D721Med (cell line): ENCODE measurements at places on chromosomes 5 and 9.

GRCh38 chr5:29389993-29390392, 1803.5 kb upstream of the CDH6 start:
- no peak for DNase-seq

DNA sequence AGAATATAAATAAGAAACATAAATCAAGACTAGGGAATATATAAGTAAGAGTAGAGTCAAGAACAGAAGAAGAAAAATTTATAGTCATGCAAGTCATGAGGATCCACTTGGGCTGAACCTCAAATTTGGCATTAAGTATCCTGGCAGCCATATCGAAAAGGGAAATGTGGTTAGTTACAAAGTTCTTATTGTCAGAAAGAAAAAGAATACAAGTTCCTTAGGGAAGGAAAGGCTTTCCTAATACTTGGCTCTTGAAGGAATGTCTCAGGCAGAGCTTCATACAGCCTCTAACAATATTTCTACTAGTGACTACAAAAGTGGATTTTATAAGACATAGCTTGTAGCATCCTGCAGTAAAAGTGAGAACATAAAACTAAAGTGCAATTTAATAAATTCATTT, 45.4 kb downstream of the TMEM252 start:
- no peak for DNase-seq

DNA sequence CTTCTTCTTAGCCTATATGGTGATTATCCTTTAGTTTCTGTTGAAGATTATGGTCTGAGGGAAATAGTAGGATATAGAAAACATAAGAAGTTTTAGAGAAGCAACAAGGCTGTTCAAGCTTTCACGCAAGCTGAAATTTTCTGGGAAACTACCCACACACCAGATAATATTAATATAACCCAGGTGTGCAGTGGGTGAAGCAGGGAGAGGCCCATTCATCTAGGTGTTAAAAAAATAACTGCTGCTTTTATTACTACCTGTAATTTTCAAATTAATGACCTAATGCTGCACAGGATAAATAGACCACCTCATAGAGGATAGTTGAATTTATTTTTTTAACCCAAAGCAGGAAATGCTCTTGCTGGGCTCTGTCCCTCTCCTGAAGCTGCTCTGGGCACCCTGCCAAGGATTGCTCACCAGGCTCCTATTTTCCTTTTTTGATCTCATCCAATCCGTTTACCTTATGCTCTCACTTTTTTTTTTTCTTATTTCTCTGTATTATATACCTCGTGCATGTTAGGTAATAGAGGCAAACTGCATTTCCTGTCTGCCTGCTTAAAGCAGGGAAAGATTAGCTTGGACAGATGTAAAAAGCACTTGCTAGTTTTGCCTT, 124.3 kb upstream of the SLC12A2 start:
- DNase-seq = no peak

GRCh38 chr9:83355024-83355444, 183.2 kb downstream of the FRMD3 start:
- DNase-seq = no peak

- no peak for DNase-seq
These were observed 13.9 kb upstream of the COL5A1 start for GRCh38 chr9:134627417-134628353.

DNA sequence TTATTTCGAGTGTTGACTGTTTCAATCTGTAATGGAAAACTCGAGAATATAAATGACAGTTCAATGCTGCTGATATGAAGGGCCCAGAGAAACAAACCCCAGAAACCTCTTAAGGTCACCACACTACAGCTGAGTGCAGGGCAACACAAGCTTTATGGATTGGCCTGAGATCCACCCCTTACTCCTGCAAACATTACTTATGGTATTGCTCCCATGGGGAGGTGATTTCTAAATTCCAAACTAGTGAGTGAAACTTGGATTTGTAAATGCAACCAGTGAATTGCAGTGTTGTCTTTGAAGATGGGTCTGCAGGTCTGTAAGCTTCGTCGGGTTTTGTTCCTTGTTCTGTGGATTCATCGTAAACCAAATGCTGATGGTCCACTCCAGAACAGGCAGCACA, 85.4 kb downstream of the NTRK2 start:
- DNase-seq = no peak

DNA sequence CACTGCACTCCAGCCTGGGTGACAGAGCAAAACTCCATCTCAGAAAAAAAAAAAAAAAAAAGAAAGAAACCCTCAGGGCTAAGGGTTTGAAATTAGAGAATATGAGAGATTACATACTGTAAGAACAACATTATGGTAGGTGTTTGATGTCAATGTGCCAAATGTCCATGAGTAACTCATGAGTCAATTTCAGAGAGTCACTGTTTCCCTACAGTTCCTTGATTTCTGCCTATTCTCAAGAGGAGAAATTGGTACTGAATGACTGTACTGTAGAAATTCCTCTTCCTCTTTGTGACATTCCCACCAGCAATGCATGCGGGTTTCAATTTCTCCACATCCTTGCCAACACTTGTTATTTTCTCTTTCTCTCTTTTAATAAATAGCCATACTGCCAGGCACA, 35.2 kb downstream of the MARVELD2 start:
- no peak for DNase-seq

DNA sequence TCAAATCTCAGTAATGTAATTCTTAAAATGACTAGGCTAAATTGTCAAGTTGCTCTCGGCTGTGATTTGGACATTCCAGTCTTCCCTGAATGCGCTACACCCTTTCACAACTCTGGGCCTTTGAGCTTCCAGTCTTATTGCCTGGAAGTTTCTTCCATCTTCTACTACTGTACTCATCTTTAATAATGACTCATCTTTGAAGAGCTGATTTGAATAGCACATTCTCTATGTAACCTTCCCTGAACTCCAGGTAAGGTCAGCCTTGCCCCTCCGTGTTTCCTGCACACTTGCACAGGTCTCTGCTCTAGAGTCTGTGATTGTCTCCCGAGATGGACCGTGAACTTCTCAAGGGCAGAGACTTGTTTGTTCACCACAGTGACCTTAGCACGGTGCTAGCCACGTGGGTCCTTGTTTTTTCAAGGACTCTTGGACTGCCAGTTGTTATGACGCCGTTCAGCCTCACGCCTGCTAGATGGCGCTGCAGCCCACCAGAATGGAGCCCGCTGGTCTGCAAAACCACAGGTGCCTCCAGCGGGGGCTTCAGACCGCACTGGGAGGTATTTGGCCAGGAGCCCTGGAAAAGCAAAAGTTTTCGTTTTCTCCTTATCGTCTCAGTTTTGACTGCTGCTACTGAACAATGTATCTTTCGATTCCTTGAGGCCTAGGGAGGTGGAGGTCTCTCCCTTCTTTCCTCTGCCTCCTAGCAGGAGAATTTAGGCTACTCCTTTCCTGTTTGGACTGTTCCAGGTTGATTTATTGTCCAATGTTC, 44.4 kb downstream of the SEC61B start:
- DNase-seq = no peak

GRCh38 chr5:123138774-123139173, 49.7 kb downstream of the PRDM6 start:
- DNase-seq = no peak

DNA sequence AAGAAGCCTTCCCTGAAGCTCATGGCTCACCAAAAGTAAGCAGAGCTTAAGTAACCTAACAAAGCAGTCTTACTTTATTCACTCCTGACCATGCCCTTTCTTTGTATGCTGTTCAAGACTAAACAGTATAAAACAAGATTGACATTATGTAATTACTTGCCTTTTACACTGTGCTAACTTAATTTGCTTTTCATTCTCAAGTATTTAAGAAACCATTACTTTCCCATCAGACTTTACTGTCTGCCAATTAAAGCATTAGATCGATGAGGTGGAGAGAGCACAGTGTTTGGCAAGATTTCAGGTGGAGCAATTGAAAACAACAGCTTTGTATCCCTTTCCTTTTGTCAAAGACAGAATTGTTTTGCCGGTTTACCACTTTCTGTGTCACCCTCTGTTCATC, 98.2 kb downstream of the RORB start:
- DNase-seq = no peak

DNA sequence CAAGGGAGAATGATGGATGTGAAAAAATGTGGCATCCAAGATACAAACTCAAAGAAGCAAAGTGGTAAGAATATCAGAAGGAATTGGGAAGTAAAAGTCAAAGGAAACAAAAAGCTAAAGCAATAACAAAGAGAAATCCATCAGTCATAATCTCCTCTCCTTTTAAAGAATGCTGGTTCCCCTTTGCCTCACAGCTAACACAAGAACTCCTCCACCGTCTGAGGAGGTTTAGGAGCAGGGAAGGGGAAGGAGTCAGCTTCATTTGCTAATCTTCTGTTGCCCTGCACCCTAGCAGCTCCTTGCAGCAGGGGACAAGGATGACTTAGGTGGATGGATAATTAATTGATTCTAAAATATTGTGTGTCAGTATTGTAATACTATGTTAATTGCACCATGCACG, 16.4 kb downstream of the CD274 start:
- DNase-seq = no peak

GRCh38 chr5:12323637-12324229, 419.5 kb upstream of the CTNND2 start:
- no peak for DNase-seq

DNA sequence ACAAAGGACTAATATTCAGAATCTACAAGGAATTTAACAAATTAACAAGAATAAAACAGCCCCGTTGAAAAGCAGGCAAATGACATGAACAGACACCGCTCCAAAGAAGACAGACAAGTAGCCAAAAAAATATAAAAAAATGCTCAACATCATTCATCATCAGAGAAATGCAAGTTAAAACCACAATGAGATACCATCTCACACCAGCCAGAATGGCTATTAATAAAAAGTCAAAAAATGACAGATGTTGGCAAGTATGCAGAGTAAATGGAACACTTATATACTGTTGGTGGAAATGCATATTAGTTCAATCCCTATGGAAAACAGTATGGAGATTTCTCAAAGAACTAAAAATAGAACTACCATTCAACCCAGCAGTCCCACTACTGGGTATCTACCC, 302.7 kb upstream of the RGMB start:
- no peak for DNase-seq

GRCh38 chr9:98906273-98907040, 37.2 kb upstream of the COL15A1 start:
- no peak for DNase-seq

DNA sequence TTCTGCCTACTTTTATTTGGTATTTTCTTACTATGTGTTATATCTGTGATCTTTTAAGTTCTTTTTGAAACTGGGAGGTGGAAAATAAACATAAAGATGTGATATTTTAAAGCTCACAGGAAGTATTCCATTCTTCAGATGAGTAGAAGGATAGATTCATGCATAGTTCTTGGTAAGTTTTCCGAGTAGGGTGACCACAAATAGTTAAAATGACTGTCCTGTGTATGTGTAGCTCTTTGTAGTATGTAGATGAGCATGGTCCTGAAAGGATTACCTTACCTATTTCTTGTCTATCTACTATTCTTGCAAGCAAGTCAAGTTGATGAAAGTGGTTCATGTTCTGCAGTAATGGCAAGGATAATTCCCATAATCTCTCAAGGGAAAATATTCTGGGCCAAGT, 47.7 kb downstream of the SRFBP1 start:
- no peak for DNase-seq

DNA sequence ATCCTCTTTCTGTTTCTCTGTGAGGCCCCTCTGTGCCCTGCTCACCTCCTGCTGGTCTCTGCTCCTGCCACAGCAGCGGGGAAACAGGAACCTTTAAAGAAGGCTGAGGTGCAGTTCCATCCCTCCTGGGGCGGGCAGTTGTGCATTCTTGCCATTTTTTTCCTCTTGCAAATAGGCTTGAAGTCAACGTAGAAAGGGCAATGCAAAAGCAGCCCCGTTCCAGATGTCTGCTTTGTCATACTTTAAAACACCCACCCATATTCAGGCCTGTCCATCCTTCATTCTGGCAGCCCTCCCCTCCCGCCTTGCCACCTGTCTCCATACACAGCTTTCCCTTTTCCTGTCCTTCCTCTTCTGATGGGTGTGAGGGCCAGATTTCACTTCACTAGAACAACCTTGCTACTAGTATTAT, 65.4 kb upstream of the KLF9 start:
- DNase-seq = no peak

DNA sequence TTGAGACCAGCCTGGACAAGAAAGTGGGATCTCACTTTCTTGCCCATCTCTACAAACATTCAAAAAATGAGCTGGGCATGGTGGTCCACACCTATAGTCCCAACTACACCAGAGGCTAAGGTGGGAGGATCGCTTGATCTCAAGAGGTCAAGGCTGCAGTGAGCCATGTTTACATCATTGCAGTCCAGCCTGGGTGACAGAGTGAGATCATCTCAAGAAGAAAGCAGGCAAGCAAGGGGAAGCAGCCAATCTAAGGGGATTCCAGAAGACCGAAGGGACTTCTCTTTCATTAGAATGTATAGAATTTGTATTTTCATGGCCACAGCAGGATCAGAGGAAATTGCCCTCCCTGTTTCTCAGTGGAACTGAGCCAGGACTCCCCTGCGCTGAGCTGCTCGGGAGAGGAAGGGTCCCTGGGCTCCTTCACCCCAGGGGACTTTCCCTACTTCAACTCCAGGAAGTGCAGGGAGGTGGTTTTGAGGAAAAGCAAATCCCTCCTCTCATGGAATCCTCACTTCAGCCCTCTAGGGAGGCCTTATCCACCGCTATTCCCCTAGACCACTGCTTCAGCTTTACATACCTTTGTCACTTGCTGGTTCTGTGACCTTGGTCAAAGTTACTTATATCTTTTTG, 12.1 kb downstream of the WWC1 start:
- DNase-seq = no peak

DNA sequence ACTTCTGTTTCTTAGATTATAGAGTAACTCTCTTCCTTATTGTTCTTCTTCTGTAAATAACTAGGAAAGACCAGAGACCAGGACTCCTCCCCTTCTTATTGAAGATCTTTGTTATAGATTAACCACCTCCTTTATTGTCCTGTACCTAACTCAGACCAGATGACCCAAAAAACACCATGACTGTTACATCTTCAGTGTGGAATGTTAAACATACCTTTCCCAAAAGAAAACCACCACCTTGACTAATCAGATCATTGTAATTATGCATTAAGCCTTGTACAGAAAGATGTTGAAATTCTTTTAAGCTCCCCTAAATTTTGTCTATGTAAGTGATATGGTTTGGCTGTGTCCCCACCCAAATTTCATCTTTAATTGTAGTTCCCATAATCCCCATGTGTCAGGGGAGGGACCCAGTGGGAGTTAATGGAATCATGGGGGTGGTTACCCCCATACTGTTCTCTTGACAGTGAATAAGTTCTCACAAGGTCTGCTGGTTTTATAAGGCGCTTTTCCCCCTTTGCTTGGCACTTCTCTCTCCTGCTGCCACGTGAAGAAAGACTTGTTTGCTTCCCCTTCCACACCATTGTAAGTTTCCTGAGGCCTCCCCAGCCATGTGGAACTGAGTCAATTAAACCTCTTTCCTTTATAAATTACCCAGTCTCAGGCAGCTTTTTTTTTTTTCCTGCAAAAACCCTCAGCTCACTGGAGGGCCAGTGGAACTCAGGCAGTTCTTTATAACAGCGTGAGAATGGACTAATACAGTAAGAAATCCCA, 26.3 kb downstream of the ARSB start:
- no peak for DNase-seq

GRCh38 chr5:116038817-116039216, 6.5 kb downstream of the ARL14EPL start:
- DNase-seq = no peak
